ENCODE measurements at places on chromosomes 5 and 9.

DNA sequence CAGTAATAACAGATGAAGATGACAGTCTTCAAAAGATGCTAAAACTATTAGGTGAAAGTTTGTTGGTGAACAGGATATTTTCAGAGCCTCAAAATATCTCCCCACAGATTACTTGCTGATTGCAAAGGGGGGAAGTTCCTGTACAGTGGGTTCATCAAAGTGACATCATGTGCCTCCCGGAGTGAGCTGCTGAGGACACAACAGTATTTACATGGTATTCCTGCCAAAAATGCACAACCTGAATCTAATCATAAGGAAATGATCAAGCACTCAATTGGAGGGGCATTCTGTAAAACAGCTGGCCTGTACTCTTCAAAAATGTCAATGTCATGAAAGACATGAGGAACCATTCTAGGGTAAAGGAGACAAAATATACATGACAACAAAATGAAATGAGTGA lies 18.9 kb upstream of the GLIS3 start:
- DNase-seq = no peak

- DNase-seq = no peak
Observed at GRCh38 chr9:119902611-119903010, 533.4 kb upstream of the BRINP1 start.

- DNase-seq = no peak
Observed at GRCh38 chr5:132256086-132256782, 1.3 kb upstream of the PDLIM4 start.

DNA sequence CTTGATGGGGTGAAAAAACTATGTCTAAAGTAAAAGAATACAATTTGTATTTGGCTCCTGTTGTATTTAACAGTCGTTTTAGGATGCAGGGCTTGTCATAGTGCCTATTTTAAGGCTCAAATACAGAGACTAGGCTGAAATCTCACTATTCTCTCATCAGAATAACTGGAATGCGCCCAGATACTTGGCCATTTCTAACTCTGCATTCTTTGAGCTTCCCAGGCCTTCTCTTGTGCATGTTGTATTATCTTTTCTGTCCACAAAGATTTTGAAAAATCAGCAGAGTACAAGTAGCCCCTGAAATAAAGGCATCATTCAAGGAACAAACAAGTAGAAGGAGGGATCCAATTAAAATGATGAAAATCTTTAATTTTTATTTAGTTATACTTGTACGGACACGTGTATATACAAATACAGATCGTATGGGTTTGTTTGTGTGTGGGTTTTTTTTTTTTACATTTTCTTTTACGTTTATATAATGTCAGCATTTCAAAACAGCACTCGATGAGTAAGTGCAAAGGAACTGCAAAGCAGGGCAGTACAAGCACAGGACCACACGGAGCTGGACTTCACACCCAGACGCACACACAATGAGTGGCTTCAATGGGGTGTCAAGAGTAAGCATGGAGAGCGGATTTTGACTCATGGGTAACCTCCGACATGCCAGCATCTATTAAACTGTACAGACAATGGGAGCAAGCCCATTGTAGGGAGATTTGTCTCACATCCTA lies 294.0 kb downstream of the EFNA5 start:
- DNase-seq = no peak

- no peak for DNase-seq
Observed at GRCh38 chr9:29437526-29437925, 1864.2 kb upstream of the C9orf72 start.
